ENCODE measurements at places on chromosomes 11 and 22.

DNA sequence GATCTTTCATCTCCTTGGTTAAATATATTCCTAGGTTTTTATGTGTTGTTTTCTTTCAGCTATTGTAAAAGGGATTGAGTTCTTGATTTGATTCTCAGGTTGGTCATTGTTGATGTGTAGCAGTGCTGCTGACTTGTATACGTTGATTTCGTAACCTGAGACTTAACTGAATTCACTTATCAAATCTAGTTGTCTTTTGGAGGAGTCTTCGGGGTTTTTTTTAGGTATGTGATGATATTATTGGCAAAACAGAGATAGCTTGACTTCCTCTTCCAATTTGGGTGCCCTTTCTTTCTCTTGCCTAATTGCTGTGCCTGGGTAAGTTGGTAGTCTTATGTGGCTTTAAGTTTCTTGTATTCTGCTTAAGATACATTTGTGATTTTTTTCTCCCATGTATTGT, 52.8 kb downstream of the CBL start:
- H3K36me3 ChIP-seq: peaks cover 2% of the 10 kb centered on the region
- DNase-seq: no peak
- no peak overlapping the region for H3K27ac ChIP-seq

GRCh38 chr11:11977206-11977938, 31.1 kb downstream of the DKK3 start:
- no peak overlapping the region for H3K4me3 ChIP-seq
- H3K27me3 ChIP-seq: peaks cover 19% of the 10 kb centered on the region
- H3K27ac ChIP-seq: no peak overlapping the region
- peaks cover 6% of the 10 kb centered on the region for H3K4me1 ChIP-seq
- H3K36me3 ChIP-seq: no peaks in the 10 kb centered on the region

- no peak overlapping the region for H3K27ac ChIP-seq
- peaks cover 11% of the 10 kb centered on the region for H3K27me3 ChIP-seq
- DNase-seq: no peak
- no peak overlapping the region for H3K4me3 ChIP-seq
- no peaks in the 10 kb centered on the region for H3K36me3 ChIP-seq
- H3K4me1 ChIP-seq: no peaks in the 10 kb centered on the region
Observed at GRCh38 chr11:66570850-66571180, 2.4 kb upstream of the CTSF start.

- peaks cover 19% of the 10 kb centered on the region for H3K4me1 ChIP-seq
- no peak overlapping the region for H3K4me3 ChIP-seq
- H3K36me3 ChIP-seq: no peaks in the 10 kb centered on the region
Observed at GRCh38 chr22:42955848-42956247, 59.1 kb downstream of the PACSIN2 start.

DNA sequence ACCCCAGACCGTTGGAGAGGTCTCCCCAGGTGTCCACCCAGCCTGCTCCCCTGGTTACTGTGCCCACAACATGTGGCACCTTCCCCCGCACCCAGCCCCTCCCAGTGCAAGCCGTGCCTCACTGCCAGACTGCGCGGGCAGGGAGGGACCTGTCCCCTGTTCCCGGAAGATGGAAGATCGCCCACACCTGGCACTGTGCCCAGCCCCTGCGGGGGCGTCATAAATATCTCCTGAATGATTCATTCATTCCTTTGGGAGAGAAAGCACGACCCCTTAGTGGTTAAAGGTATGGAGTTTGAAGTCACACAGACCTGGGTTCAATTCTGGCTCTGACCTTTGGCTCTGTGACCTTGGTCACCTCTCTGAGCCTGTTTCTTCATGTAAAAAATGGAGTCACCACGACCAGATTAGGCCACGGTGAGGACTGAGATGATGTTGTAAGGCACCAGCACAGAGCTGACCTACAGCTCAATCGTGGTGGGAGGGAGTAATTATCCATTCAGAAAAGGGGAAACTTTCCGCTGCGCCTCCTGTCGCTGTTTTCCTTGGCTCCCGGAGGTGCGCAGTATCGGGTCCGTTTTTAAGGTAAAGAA, 497 bp upstream of the SYT12 start:
- no peaks in the 10 kb centered on the region for H3K36me3 ChIP-seq
- no peak for DNase-seq
- H3K4me3 ChIP-seq: peak overlapping the region; percentile 61
- peaks cover 6% of the 10 kb centered on the region for H3K27me3 ChIP-seq
- no peak overlapping the region for H3K27ac ChIP-seq

- H3K27ac ChIP-seq: no peak overlapping the region
- no peak for DNase-seq
- no peaks in the 10 kb centered on the region for H3K4me1 ChIP-seq
Observed at GRCh38 chr11:34640050-34640923, 19.4 kb downstream of the EHF start.

GRCh38 chr11:108854346-108854745, 189.5 kb downstream of the DDX10 start:
- DNase-seq: no peak
- peak overlapping the region; percentile 71 for H3K27ac ChIP-seq
- peaks cover 6% of the 10 kb centered on the region for H3K4me1 ChIP-seq
- no peaks in the 10 kb centered on the region for H3K36me3 ChIP-seq
- peak overlapping the region; percentile 23 for H3K4me3 ChIP-seq
- H3K27me3 ChIP-seq: no peaks in the 10 kb centered on the region

DNA sequence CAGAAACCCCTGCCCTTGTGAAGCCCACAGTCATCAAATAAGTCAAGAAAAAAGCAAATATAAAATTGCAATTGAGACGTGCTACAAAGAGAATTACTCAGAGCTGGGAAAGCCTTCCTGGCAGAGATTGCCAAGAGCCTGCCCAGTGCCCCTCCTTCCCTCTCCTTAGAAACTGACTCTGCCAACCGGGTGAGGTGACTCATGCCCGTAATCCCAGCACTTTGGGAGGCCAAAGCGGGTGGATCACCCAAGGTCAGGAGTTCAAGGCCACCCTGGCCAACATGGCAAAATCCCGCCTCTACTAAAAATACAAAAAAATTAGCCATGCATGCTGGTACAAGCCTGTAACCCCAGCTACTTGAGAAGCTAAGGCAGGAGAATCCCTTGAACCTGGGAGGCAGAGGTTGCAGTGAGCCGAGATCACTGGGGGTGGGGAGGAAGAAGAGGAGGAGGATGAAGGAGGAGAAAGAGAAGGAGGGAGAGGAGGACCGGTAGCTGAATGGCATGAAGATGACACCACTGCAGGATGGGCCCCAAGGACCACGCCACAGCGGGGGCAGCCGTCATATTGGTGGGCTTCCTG, 76.1 kb upstream of the RTL6 start:
- H3K27me3 ChIP-seq: no peaks in the 10 kb centered on the region
- no peak for DNase-seq
- no peaks in the 10 kb centered on the region for H3K36me3 ChIP-seq
- H3K4me3 ChIP-seq: no peak overlapping the region

DNA sequence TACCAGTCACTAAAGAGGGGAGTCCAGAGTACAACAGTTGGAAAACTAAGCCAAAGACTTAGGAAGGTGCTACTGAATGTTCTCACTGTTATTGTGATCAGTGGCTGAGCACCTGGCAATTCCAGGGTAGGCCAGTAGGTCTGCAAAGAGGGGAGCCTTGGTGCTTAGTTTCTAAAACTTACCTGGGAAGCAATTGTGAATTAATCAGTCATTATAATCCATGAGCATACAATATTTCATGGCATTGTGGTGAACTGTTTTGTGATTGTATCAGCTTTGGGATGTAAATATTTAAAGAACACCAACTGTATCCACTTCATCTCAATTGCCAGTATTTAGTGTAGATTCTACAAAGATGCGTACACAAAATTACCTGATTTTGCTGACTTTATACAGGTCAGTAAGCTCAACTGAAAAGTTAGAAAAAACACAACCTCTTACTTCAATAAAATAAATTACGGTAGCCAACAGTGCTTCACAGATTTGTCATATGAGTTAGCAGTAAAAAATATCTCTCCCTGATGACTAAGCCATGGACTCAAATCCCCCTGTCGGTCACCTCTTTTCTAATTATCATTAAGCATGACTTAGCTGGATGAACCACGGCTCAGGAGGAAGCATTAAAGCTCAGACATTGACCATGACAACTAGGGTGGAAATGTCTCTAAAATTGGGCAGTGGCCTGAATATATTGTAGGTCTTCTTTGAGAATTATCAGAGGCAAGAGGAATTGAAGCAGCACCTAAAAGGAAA, 30.8 kb upstream of the SORL1 start:
- DNase-seq: no peak
- H3K4me3 ChIP-seq: no peak overlapping the region
- no peak overlapping the region for H3K27ac ChIP-seq
- H3K27me3 ChIP-seq: no peaks in the 10 kb centered on the region
- H3K36me3 ChIP-seq: no peaks in the 10 kb centered on the region
- peaks cover 16% of the 10 kb centered on the region for H3K4me1 ChIP-seq

DNA sequence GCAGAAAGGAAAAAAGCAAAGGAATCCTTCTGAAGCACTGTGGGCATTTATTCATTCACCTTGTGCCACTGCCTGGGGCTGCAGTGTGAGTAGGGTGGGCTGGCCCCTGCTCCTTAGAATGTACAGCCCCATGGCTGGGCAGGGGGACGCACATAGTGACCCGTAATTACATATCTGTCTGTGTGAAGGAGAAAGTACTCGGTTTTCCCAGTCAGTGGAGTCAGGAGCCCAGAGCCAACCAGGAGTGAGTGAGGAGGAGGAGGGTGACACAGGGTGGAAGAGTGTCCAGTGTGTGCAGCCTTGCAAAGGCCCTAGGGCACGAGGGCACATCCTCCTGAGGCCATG, 91.9 kb downstream of the CDKN1C start:
- H3K27me3 ChIP-seq: no peaks in the 10 kb centered on the region
- H3K36me3 ChIP-seq: no peaks in the 10 kb centered on the region
- no peaks in the 10 kb centered on the region for H3K4me1 ChIP-seq
- no peak for DNase-seq

DNA sequence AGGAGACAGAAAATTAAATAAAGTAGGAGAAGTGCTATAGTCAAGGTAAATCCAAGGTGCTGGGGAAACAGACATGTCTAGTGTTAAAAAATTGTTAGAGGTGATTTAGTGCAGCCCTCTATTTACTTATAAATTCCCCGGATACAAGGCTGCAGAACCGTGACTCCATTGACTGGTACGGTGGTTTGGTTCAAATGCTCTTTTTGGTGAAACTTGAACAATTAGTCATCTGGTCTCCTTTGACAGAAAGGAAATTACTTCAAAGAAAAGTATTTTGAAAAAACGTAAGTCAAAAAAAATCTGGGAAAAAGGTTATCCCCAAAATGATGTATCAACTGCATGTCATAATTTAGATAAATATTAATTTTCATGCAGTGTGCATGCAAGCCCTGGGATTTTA, 399.2 kb downstream of the CNTN5 start:
- no peaks in the 10 kb centered on the region for H3K27me3 ChIP-seq
- no peak overlapping the region for H3K4me3 ChIP-seq
- H3K27ac ChIP-seq: no peak overlapping the region
- no peaks in the 10 kb centered on the region for H3K36me3 ChIP-seq

DNA sequence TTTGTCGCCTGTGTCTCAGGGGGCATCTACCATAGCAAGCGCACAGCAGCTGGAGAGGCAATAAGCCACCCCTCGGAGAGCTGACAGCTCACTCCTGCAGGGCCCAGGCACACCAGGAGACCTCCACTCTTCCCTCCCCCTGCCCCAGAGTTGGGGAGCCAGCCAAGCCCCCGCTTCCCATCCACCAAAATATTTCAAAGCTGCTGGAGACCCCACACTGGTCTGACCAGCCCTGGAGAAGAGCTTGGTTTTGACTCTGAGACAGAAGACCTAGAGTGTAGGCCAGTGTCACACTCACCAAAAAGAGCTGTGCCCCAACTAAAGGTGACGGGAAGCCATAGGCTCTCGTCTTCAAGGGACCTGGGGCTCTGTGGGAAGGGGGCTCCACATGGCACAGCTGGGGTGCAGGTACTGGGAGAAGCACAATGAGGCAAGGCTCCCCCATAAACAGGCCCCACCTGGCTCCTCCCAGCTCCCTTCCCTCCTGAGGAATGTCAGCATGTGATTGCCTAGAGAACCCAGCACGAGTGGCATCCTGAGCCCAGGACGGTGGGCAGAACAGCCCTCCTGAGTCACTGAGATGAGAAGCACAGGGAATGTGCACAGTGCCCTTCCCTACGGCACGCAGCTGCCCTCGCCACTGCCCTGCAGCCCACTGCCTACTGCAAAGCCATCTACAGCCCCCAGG, 5.8 kb upstream of the GNAZ start:
- H3K36me3 ChIP-seq: no peaks in the 10 kb centered on the region
- no peak overlapping the region for H3K4me3 ChIP-seq
- peak; percentile 13 for DNase-seq
- H3K27me3 ChIP-seq: no peaks in the 10 kb centered on the region
- no peaks in the 10 kb centered on the region for H3K4me1 ChIP-seq

DNA sequence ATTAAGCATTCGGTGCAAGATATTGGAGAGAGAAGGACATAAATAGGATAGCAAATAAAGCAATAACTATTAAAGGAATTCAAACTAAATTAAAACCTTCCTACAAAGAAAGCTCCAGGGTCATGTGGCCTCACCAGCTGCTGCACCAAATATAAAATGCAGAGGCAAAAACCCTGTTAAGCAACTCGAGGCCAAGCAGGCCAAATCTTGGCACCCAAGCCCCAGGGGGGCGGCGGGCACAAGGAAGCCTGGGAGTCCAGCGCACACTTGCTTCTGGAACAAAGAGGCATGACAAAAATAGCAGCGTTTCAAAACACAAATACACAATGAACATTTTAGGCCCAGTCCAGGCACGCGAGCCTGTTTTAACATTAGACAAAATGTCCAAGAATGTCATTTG, 20.8 kb downstream of the KRTAP5-6 start:
- no peaks in the 10 kb centered on the region for H3K4me1 ChIP-seq
- H3K36me3 ChIP-seq: no peaks in the 10 kb centered on the region
- no peak overlapping the region for H3K27ac ChIP-seq
- no peak for DNase-seq

GRCh38 chr22:21446827-21447690, 20.1 kb upstream of the TMEM191C start:
- peaks cover 18% of the 10 kb centered on the region for H3K36me3 ChIP-seq
- DNase-seq: no peak
- no peaks in the 10 kb centered on the region for H3K4me1 ChIP-seq
- no peak overlapping the region for H3K27ac ChIP-seq
- no peaks in the 10 kb centered on the region for H3K27me3 ChIP-seq
- H3K4me3 ChIP-seq: no peak overlapping the region

- no peaks in the 10 kb centered on the region for H3K27me3 ChIP-seq
- H3K36me3 ChIP-seq: peaks cover 5% of the 10 kb centered on the region
- H3K4me3 ChIP-seq: peak overlapping the region; percentile 38
- no peak for DNase-seq
- peaks cover 57% of the 10 kb centered on the region for H3K4me1 ChIP-seq
- H3K27ac ChIP-seq: peak overlapping the region; percentile 90
Observed at GRCh38 chr11:6402061-6402470, 11.8 kb downstream of the SMPD1 start.

DNA sequence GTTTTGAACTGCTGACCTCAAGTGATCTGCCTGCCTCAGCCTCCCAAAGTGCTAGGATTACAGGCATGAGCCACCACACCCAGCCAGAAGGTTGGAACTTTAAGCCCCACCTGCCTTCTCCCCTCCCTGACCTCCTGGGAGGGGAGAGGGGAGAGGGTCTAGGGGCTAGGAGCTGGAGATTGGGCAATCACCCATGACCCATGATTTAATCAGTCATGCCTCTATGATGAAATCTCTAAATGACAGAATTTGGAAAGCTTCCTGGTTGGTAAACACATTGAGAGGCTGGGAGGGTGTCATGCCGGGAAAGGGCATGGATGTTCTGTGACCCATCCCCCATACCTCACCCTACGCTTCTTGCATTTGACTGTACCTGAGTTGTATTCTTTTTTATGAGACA, 17.1 kb upstream of the TFIP11 start:
- no peak overlapping the region for H3K4me3 ChIP-seq
- no peaks in the 10 kb centered on the region for H3K27me3 ChIP-seq
- no peak for DNase-seq
- peaks cover 87% of the 10 kb centered on the region for H3K36me3 ChIP-seq
- no peak overlapping the region for H3K27ac ChIP-seq

- DNase-seq: no peak
- H3K27ac ChIP-seq: no peak overlapping the region
- H3K36me3 ChIP-seq: no peaks in the 10 kb centered on the region
- H3K4me3 ChIP-seq: no peak overlapping the region
- no peaks in the 10 kb centered on the region for H3K27me3 ChIP-seq
Observed at GRCh38 chr11:92740276-92740675, 229.2 kb upstream of the MTNR1B start.
